ENCODE measurements at places on chromosomes 2 and 18. TPM values are rescaled to one million over a fixed set of nuclear protein-coding genes. Genes with fewer than 3 reads are reported as not detected.

The CTIF gene
- 2.1 TPM for total RNA-seq

The TAF1B gene
- total RNA-seq: 35.6 TPM

The CAPN14 gene
- not detected for total RNA-seq

The DNAJC5G gene
- total RNA-seq: not detected

The TMEM182 gene
- 3.1 TPM for total RNA-seq

The ALLC gene
- total RNA-seq: not detected

The LDLRAD4 gene
- total RNA-seq: 35.7 TPM

The SLC8A1 gene
- total RNA-seq: 0.45 TPM

The RTTN gene
- total RNA-seq: 30.1 TPM

GRCh38 chr2:150732491-150732890 lies 245.0 kb upstream of the RND3 start:
- H3K4me3 ChIP-seq: no peak overlapping the region
- DNase-seq: no peak
- H3K36me3 ChIP-seq: no peaks in the 10 kb centered on the region
- no peak overlapping the region for H3K27ac ChIP-seq
- H3K4me1 ChIP-seq: no peaks in the 10 kb centered on the region

DNA sequence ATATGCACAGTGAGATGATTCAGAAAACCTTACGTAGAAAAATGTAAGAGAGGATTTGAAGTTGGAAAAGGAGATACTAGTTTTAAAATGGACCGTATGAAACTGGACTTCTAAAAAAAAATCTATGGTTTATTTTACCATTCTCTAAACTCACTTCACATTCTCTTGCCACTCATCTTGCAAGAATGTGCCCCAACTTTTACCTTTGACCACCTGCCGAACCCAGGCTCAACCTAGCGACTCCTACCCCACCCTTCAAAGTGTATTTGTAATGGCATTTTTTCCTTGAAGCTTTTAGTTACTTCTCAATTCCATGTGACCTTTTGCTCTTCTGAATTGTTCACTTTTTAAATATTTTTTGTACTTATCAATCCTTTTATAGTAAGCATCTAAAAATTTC lies 160.8 kb downstream of the PHLPP1 start:
- no peaks in the 10 kb centered on the region for H3K36me3 ChIP-seq
- DNase-seq: no peak
- no peak overlapping the region for H3K4me3 ChIP-seq
- no peaks in the 10 kb centered on the region for H3K27me3 ChIP-seq
- peaks cover 7% of the 10 kb centered on the region for H3K4me1 ChIP-seq

GRCh38 chr2:181264441-181264840 lies 192.7 kb upstream of the ITGA4 start:
- no peak overlapping the region for H3K4me3 ChIP-seq
- H3K36me3 ChIP-seq: peaks cover 21% of the 10 kb centered on the region
- H3K4me1 ChIP-seq: peaks cover 9% of the 10 kb centered on the region
- no peaks in the 10 kb centered on the region for H3K27me3 ChIP-seq

- peaks cover 10% of the 10 kb centered on the region for H3K27me3 ChIP-seq
- H3K36me3 ChIP-seq: no peaks in the 10 kb centered on the region
- H3K4me1 ChIP-seq: no peaks in the 10 kb centered on the region
- DNase-seq: no peak
Observed at GRCh38 chr2:176521878-176522670, 252.8 kb downstream of the MTX2 start.

DNA sequence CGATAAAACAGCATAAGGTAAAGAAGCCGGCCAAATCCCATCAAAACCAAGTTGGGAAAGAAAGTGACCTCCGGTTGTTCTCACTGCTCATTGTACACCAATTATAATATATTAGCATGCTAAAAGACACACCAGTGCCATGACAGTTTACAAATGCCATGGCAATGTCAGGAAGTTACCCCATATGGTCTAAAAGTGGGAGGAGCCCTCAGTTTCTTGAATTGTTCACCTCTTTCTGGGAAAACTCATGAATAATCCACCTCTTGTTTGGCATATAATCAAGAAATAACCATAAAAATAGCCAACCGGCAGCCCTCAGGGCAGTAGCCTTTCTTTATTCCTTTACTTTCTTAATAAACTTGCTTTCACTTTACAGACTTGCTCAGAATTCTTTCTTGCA lies 544.9 kb upstream of the SETBP1 start:
- H3K4me1 ChIP-seq: no peaks in the 10 kb centered on the region
- H3K27me3 ChIP-seq: no peaks in the 10 kb centered on the region
- H3K27ac ChIP-seq: no peak overlapping the region
- no peak overlapping the region for H3K4me3 ChIP-seq

DNA sequence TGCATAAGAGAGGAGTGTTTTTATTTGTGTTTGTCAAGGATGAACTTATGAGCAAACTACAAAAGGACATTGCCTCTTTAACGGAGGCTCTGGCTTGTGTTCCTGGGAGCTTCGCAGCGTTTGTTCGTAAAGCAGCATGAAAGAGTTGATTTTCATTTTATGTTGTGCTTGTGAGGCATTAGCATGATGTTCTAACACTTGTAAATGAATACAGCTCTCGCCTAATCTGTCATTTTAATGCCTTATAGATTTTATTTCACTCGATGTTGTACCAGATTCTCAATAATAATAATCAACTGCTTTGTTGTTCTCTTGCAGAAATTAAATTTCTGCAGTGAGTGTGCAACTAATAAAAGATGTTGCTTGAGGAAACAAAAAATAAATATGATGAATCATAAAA lies 687.3 kb upstream of the FANCL start:
- H3K4me1 ChIP-seq: no peaks in the 10 kb centered on the region
- H3K36me3 ChIP-seq: no peaks in the 10 kb centered on the region
- no peak overlapping the region for H3K4me3 ChIP-seq
- no peak for DNase-seq
- H3K27ac ChIP-seq: no peak overlapping the region

- no peak overlapping the region for H3K27ac ChIP-seq
- H3K4me1 ChIP-seq: peaks cover 3% of the 10 kb centered on the region
- no peak for DNase-seq
- H3K4me3 ChIP-seq: no peak overlapping the region
- no peaks in the 10 kb centered on the region for H3K36me3 ChIP-seq
Observed at GRCh38 chr2:28979041-28979440, 2.1 kb upstream of the TOGARAM2 start.

- no peak overlapping the region for H3K4me3 ChIP-seq
- H3K4me1 ChIP-seq: peaks cover 6% of the 10 kb centered on the region
- no peaks in the 10 kb centered on the region for H3K36me3 ChIP-seq
Observed at GRCh38 chr2:232350804-232351685, 27.5 kb upstream of the ALPP start.

DNA sequence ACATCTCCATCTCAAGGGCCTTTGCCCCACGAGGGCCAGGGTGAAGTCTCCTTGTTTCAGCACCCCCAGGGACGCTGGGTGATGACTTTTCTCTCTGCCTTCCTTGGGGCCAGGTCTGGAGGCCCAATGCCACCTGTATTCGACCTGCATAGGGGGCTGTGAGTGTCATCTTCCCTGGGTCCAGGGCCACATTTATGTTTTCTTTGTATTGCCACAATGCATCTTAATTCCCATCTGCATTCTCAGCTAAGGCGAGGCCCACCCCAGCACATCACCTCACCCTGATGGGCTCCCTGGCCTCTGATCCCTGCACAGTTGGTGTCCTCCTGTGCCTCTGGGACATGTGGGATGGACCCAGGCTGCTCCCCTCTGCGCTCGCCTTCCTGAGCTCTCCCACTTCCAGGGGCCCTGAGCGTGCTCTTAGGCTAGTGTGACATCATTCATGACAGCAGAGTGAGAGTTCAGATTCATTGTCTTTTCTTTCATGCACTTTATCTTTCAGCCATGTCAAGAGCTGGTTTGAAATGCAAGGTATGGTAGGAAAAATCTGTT lies 122.0 kb upstream of the COPS8 start:
- peaks cover 22% of the 10 kb centered on the region for H3K4me1 ChIP-seq
- H3K27ac ChIP-seq: no peak overlapping the region
- H3K36me3 ChIP-seq: no peaks in the 10 kb centered on the region
- DNase-seq: no peak
- H3K27me3 ChIP-seq: no peaks in the 10 kb centered on the region

DNA sequence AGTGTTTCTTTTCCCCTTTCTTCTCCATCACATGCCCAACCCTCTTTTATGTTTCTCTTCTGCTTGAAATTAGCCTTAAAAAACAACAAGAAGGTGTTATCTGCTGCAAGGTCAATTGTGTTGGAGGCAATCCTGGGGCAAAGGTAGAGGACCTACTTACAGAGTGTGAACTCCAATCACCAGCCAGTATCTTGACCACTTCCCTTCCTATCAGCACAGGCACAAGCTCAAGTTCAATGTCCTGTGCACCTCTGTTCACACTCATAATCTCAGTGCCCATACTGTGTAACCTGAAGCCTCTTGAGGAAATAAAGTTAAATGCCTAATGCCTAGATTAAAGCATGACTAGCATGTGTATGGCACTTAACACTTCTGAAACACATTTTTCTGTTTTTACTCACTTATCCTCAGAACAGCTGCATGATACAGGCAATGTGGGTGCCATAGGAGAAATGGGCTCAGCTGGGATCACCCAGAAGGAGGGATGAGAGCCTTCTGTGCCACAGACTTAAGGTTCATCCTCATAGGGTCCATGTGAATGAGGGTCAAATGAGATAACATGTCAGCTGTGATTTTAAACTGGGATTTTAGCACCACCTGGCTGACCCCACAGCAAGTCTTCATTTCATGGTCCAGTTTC lies 701.5 kb downstream of the BCL11A start:
- no peak overlapping the region for H3K27ac ChIP-seq
- H3K4me3 ChIP-seq: no peak overlapping the region
- H3K4me1 ChIP-seq: no peaks in the 10 kb centered on the region
- H3K27me3 ChIP-seq: no peaks in the 10 kb centered on the region
- no peaks in the 10 kb centered on the region for H3K36me3 ChIP-seq

DNA sequence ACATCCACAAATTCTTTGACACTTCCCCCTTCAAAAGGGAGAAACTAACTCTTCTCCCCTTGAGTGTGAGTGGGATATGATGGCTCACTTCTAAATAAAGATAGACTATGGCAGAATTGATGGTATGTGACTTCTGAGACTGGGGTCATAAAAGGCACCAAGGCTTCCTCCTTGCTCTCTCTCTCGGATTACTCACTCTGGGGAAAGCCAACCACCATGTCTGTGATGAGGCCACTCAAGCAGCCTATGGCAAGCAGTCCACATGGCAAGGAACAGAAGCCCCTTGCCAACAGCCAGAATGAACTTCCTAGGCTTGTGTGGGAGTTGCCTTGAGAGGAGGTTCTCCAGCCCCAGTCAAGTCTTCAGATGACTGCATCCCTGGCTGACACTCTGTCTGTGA lies 43.6 kb downstream of the KIAA2012 start:
- H3K4me3 ChIP-seq: no peak overlapping the region
- DNase-seq: no peak
- peaks cover 18% of the 10 kb centered on the region for H3K27me3 ChIP-seq
- no peak overlapping the region for H3K27ac ChIP-seq
- H3K4me1 ChIP-seq: no peaks in the 10 kb centered on the region

- H3K36me3 ChIP-seq: no peaks in the 10 kb centered on the region
- H3K27ac ChIP-seq: no peak overlapping the region
- H3K4me1 ChIP-seq: no peaks in the 10 kb centered on the region
- H3K4me3 ChIP-seq: no peak overlapping the region
- no peak for DNase-seq
Observed at GRCh38 chr18:49749563-49749962, 63.8 kb downstream of the ACAA2 start.

DNA sequence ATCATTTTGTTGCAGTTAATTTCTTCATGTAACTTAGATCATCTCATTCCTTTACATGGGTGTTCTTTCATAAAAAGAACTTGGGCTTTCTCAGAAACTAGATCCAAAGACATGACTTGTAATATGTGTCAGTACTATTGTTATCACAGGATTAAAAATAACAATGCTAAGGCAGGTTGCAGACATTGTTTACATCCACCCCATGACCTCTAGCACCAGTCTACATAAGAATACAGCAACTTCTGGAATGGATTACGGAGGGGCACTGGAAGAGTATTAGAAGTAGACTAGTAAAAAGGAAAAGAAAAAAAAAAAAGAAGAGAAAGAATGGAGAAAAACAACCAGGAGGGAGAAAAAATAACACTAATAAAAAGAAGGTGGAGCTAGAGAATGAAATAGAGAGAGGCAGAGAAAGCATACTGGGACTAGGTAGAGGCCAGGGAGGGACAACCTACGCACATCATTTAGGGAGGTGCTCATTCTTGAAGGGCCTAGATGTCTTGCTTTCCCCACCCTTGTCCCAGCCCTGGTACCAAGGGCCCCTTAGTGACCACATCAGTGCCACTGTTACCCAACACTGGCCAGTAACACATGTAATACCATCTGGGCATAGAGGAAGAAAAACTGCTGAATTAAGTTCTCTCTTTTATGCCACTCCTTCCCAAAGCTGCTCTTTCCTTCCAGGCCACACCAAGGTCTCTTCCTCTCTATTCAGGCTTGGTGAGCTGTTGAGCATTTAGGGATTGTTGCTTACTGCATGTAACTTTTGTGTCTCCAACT lies 70.6 kb upstream of the KLF7 start:
- H3K27ac ChIP-seq: no peak overlapping the region
- DNase-seq: no peak
- no peaks in the 10 kb centered on the region for H3K36me3 ChIP-seq
- no peaks in the 10 kb centered on the region for H3K27me3 ChIP-seq
- no peak overlapping the region for H3K4me3 ChIP-seq

GRCh38 chr2:144477957-144478311 lies 42.0 kb downstream of the ZEB2 start:
- no peaks in the 10 kb centered on the region for H3K4me1 ChIP-seq
- no peak for DNase-seq
- H3K36me3 ChIP-seq: no peaks in the 10 kb centered on the region
- no peaks in the 10 kb centered on the region for H3K27me3 ChIP-seq
- H3K4me3 ChIP-seq: no peak overlapping the region

- peaks cover 3% of the 10 kb centered on the region for H3K27me3 ChIP-seq
- DNase-seq: no peak
- no peak overlapping the region for H3K4me3 ChIP-seq
- no peaks in the 10 kb centered on the region for H3K4me1 ChIP-seq
- H3K36me3 ChIP-seq: no peaks in the 10 kb centered on the region
- no peak overlapping the region for H3K27ac ChIP-seq
Observed at GRCh38 chr2:222813177-222813843, 47.5 kb upstream of the ACSL3 start.

DNA sequence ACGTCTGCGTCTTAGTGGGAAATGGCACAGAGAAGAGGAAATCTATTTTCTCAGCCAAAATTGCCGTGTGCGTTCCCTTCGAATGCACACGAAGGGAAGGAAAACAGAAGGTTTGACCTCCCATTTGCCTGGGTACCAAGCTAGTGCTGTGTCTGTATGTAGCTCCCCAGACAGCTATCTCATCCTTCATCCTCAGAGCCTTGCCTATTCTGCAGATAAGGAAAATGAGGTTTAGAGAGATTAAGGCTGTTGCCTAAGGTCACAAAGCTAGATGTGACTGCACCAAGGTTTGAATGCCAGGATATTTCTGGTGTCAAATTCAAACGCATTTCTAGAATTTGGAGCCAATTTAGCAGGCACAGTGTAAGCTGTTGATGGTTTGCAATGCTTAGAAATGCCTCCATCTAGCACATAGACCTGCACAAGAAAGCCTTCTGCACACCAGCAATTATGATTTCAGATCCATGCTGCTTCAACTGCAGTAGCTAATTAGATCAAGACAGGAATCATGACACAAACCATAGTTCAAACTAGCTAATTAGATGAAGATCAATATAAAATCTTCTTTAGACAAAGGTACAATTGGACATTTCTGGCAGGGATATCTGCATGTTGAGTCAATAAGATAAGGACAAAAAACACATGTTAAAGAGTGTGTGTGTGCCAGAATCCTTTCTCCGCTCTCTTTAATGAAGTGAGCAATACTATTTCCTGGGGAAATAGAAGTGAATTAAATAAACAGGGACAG lies 115.1 kb downstream of the CMPK2 start:
- no peak overlapping the region for H3K27ac ChIP-seq
- H3K27me3 ChIP-seq: peaks cover 27% of the 10 kb centered on the region
- H3K4me1 ChIP-seq: no peaks in the 10 kb centered on the region
- no peaks in the 10 kb centered on the region for H3K36me3 ChIP-seq
- DNase-seq: no peak

- H3K27ac ChIP-seq: no peak overlapping the region
- DNase-seq: no peak
- no peaks in the 10 kb centered on the region for H3K36me3 ChIP-seq
Observed at GRCh38 chr2:100276716-100277115, 45.6 kb downstream of the LONRF2 start.
